ENCODE measurements at places on chromosomes 12 and 14.

- no peak for DNase-seq
Measured at GRCh38 chr12:64009321-64010068, 165.0 kb downstream of the SRGAP1 start.

DNA sequence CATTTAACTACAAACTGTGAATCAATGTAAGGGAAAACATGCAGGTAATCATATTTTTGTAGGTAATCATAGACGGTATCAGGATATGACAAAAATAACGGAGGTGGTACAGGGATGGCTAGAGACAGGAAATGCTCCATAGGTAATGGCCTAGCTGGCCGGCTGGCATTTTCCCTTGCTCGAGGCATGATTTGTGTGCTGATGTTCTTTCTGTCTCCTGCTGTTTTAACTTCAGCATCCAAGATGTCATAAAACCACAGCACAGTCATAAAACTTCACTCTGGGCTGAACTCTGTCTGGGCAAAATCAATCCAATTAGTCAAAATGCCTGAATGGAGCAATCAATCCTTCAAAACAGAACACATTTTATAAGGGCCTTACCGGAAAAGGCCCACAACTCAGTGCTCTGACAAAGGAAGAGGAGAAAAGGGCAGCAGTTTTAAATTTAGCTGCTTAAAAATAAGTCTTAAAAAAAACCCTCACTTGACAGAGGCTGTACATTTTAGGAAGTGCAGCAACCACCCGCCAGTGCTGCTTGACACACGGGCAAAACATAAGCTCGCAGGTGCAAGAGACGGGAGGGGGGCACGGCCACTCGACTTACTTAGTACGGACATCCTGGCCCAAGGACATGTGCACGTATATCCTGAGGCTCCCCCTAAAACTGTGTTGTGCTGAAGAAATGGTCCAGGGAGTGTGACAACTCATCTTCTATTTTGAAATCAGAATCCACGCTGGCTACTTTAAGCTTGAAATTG, 40.5 kb upstream of the GPR68 start:
- DNase-seq, result no peak

DNA sequence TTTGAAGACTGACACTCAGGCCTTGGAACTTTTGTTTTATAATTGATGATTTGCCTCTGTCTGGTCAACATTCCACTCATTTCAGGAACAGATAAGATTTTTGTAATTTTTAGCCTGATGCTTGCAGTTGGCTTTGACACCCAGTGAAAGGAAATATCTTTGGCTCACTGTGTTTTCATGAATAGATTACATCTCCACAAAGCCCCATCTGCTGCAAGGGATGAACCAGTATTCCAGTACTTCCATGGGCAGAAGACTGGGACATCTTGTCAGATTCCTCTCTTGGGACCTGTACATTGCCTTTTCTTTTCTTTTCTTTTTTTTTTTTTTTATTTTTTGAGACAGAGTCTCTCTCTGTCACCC, 28.4 kb downstream of the GSG1 start:
- DNase-seq, result no peak

- no peak for DNase-seq
Measured at GRCh38 chr12:9047105-9047504, 57.8 kb downstream of the KLRG1 start.

DNA sequence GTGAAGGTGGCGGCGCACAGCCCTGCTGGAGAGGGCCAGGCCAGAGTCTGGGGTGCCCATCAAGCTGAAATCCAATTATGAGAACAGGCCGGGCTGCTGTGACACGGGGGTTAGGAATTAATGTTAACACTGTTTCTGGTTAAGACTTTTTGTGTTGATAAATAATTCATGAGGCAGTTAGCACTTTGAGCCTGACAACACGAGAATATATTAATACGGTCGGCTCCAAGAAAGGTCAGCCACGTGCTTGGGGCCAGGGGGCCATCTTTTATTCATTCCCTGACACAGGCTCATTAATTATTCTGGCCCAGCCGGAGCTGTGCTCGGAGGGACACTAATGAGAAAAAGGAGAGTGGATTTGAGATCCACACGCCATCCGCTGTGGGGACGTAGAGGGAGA, 45.1 kb downstream of the FBRSL1 start:
- DNase-seq, result no peak

DNA sequence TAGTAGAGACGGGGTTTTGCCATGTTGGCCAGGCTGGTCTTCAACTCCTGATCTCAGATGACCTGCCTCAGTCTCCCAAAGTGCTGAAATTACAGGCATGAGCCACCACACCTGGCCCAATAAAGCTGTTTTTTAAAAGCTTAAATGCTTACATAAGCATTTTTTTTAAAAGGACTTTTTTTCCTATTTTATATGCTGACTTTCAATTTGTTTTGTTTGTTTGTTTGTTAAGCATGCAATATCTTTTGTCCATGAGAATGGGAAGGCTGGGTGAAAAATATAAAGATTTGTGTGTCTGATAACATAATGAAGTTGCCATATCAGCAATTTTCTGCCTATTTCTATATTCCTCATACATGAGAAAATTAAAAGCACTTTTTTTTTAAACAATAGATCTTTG, 17.0 kb upstream of the SLC2A13 start:
- no peak for DNase-seq

DNA sequence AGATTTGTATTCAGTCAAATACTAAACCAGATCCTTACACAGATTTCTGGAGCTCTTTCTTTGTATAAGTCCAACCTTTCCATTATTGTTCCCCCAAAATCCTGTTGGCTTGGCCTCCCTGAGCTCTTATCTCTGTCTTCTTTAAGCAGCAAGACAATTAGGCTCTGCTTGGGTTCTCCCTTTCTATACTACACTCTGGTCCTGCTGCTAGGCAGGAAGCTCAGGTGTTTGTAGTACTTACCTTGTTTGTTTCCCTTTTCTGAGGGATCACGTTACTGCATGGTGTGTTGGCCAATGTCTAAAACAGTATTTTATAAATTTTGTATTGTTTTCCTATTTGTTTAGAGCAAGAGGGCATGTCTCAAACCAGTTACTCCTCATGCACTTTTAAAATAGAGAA, 192.9 kb downstream of the PRKD1 start:
- DNase-seq, result no peak

DNA sequence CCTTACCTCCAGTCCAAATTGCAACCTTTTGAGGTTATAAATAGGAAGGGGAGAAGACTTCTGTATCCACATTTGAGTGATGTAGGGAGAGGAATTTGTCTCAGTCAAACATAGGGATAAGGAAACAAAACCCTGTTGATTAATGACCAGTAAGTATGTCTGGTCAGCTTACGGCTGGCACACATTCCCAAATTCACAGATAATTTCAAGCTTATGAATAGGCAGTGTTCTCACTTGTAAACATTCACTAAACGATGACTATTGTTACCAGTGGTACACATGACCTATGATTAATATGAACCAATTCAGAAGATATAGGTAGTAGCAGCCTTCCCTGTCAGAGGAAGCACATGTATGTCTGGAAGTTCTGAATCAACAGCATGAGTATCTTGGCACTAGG, 33.0 kb upstream of the SLC5A8 start:
- no peak for DNase-seq

DNA sequence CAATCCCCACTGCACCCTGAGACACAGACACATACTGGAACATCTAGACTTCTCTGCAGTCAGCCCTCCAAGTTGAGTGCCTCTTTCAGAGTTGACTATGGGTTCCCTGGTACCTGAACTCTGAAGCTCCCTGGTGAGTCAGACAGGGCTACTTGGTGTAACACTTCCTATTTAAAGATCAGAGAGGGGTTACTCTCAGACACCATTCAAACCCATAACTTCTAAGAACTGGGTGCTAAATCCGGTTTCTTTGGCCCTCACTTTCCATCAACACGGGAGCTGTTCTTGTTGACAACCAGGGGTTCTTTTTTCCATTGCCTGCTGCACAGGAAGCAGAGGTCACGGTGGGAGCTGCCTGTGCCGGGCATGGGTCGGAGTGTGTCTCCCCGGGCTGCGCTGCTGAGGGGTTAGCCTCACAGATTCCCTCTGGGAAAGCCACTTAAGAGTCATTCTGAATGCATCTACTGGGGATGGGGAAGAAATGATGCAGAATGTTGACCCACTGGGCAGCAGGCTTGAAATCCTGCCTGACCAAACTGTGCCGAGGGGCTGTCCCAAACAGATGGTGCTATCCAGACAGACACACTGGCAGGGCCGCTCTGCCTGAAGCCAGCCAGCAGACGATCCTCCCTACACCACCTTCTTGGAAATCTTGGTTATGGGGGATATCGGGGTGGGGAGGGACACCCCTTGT, 74.1 kb downstream of the PITPNM2 start:
- no peak for DNase-seq

- no peak for DNase-seq
Measured at GRCh38 chr14:38145142-38145541, 62.6 kb upstream of the SSTR1 start.

GRCh38 chr12:124795081-124795948, 68.3 kb downstream of the SCARB1 start:
- no peak for DNase-seq

DNA sequence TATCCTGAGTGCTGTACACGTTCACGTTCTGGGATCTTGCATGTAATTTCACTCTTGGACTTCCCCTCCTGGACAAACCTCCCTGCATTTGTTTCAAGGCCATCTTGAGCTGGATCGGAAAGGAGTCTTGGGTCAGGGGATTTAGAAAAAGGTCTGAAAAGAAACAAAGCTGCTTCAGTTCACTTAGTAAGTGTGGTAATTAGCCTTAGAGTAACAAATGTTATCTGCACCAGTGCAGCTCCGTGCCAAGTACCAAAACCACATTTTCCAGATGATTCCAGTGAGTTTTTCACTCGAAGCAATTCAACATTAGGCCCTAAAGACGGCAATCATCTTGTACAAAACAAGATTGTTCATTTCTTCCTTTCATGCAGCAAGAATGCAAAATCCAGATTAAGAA, 39.4 kb upstream of the ATXN2 start:
- DNase-seq, result no peak

DNA sequence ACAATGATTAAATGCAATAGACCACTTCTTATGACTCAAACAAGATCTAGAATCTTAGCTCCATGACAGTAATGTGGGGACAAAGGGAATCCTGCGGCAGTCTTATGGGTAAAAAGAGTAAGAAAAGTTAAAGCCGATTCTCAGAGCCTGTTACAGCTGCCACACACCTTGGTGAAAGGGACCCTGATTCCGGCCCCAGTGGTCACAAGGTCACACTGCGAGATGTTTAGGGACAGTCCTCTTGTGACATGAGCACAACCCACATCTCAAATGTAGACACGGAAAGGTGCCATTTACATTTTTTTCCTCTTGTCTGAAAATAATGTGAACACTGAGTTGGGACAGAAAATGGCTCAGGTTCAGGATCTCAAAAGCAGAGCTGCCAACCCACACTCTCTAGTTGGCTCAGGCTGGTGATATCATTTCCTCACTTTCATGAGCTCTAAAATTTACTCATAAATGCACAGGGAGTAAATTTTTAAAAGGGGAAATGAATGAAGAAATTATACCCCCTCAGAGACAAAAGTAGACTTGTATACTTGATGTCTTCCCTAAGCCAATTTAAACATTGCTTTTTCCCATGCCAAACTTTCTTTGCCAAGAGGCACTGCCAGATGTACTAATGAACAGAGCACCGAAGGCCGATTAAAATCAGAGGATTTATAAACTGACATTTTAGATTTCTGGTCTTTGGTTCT, 113.1 kb upstream of the OVCH1 start:
- DNase-seq, result no peak

- no peak for DNase-seq
Measured at GRCh38 chr12:89539426-89540223, 13.8 kb upstream of the POC1B start.

DNA sequence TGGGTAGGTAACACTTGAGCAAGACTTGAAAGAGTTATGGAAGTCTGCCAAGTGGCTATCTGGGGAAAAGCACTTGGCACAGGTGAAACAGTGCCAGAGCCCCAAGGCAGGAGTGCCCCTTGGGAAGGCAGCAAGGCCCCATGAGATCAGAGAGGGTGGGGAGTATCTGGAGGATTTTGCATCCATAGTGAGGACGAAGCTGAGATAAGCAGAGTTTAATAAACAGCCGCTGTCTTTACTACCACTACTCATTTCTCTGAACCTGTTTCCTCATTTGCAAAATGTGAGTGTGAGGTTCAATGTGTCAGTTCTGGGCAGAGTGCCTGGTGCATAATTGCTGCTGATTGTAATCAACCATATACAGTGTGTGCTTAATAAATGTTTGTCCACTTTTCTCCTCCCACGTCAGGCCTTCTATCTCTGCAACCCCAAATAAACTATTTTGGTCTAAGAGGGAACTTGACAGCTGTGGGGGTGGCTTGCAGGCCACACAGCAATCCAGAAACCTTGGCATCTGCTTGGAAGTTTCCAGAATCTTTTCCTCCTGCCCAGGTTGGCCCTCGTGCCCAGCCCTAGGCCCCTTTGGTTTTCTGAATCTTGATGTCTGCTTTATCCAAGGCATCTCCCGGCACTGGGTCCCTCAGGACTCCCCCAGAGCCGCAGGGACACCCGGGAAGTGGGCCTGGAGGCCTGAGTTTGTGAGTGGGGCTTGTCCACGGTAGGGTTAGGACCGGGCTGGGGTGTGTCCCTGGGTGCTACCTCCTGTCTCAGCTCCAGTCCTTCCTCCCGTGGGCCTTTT, 4.5 kb downstream of the ABCB9 start:
- no peak for DNase-seq

- DNase-seq, result no peak
Measured at GRCh38 chr14:52103416-52103815, 34.6 kb upstream of the NID2 start.

DNA sequence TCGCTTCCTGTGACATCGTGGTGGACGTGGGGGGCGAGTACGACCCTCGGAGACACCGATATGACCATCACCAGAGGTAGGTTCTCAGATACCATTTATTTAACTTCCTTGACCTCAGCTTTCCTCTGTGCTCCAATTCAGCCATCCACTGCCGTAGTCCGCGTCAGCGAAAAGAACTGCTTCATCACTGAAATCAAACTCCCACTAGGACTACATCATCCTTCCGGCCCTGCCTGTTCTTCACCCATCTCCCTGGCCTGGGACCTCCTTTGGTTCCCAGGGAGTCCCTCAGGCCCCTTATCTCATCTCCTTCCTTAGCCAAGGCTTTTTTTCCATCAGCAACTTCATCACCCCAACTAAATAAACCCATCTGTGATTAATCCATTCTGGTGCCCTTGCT, 692 bp downstream of the MYG1 start:
- DNase-seq, result peak; percentile 35

GRCh38 chr12:132061641-132062430, 82.3 kb downstream of the DDX51 start:
- DNase-seq, result no peak

- peak; percentile 49 for DNase-seq
Measured at GRCh38 chr12:3770891-3771290, 18.0 kb upstream of the CRACR2A start.

- no peak for DNase-seq
Measured at GRCh38 chr14:88137327-88137726, 132.4 kb downstream of the GPR65 start.
